ENCODE measurements at places on chromosomes 5 and 9.

- DNase-seq, result no peak
Measured at GRCh38 chr5:121525706-121526105, 326.0 kb upstream of the FTMT start.

GRCh38 chr5:172356047-172356446 lies 72.5 kb upstream of the UBTD2 start:
- DNase-seq, result no peak

- DNase-seq, result no peak
Measured at GRCh38 chr5:159451197-159452052, 121.1 kb upstream of the IL12B start.

DNA sequence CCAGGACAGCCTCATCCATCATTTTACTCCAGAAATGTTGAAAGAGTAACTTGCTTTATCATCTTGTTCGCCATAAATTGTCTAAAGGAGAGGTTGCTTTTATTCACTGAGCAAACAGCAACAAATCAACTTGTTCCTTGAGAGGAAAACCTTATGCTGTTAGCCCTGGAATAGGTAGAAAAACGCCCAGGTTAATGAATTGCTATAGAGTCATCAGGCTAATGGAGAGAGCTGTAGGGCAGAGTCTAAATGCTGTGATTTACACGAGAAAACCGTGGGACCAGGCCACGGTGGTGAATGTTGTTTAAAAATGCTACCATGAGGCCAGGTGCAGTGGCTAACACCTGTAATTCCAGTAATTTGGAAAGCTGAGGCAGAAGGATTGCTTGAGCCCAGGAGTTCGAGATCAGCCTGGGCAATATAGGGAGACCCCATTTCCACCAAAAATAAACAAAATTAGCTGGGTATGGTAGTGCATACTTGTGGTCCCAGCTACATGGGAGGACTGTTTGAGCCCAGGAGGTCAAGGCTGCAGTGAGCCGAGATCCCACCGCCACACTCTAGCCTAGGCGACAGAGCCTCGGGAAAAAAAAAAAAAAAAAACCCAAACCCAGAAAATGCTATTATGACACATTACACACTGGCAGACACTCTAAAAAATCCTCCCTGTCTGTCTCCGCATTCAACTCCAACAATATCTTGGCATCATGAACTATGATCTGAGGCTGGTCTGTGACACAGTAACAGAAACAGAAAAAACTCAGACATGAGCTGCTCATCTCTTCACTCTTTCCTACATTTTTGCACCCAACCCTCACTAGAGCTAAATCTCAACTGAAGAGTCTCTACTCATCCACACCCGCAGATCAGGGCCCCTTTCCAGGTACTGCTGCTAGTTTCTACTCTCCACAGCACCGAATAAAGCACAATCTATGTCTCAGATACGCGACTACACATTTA lies 118.6 kb upstream of the RETREG1 start:
- DNase-seq, result no peak

DNA sequence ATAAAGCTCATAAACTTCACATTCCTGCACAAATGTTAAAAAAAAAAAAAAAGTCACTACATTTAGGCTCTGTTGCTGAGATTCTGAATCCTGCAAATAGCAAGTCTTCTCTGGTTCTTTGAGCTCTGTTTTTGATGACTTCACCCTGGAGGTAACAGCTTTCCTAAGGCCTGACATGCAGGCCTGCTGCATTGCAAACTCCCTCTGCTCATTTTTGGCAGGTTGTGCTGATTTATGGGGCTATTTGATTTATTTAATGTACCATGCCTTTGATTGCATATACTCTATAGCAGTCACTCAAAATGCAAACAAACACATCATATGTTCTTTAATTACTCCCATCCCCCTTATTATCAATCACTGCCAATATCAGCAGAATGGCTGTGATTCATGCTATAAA lies 416.1 kb upstream of the IZUMO3 start:
- no peak for DNase-seq

DNA sequence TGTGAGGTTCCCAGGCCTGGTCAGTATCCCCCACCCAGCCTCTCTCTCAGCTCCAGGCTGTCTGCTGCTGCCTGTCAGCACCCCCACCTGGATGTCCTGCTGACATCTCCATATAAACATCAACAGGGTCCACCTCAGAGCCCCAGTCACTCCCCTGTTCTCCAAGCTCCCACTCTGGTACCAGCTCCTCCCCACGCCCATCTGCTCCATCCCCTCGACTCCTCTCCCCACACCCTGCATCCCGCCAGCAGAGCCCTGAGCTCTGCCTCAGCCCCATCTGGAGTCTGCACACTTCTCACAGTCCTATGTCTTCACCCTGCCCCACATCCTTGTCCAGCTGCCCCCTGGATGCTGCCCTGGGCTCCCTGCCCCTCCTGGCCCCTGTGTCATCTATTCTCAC lies 67.7 kb upstream of the LRRTM2 start:
- DNase-seq, result no peak

DNA sequence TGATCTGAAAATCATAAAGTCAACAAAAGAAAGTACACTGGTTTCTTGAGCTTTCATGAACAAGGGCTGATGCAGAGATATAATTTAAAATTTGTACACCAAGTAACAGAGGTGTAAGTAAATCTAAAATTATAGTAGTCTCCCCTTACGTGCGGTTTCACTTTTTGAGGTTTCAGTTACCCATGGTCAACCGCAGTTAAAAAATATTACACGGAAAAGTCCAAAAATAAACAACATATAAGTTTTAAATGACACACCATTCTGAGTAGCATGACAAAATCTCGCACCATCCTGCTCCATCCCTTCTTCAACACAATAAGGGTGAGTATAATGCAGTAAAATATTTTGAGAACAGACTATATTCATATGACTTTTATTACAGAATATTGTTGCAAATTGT lies 54.4 kb downstream of the AUH start:
- no peak for DNase-seq

- DNase-seq, result no peak
Measured at GRCh38 chr5:154117930-154118329, 72.6 kb upstream of the GALNT10 start.

DNA sequence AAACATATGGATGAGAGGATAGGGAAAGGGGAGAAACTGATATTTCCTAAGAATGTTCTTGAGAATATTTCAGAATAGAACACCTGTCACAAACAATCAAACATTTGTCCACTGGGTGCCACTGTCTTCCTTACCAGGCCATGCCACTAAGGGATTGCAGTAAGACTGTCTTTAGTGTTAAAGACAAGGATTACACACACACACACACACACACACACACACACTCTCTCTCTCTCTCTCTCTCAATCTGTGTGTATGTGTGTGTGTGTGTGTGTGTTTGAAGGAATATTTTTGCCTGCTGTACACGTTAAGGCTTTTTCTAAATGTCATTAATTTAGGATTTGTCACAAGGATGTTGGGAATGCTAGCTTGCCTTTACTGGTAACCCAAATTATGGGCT lies 54.4 kb downstream of the CCDC192 start:
- no peak for DNase-seq

GRCh38 chr5:131274326-131275063 lies 10.6 kb downstream of the CDC42SE2 start:
- no peak for DNase-seq

- DNase-seq, result no peak
Measured at GRCh38 chr9:78601957-78602565, 305.1 kb downstream of the PSAT1 start.

GRCh38 chr5:133957080-133957479 lies 11.3 kb downstream of the C5orf15 start:
- no peak for DNase-seq

DNA sequence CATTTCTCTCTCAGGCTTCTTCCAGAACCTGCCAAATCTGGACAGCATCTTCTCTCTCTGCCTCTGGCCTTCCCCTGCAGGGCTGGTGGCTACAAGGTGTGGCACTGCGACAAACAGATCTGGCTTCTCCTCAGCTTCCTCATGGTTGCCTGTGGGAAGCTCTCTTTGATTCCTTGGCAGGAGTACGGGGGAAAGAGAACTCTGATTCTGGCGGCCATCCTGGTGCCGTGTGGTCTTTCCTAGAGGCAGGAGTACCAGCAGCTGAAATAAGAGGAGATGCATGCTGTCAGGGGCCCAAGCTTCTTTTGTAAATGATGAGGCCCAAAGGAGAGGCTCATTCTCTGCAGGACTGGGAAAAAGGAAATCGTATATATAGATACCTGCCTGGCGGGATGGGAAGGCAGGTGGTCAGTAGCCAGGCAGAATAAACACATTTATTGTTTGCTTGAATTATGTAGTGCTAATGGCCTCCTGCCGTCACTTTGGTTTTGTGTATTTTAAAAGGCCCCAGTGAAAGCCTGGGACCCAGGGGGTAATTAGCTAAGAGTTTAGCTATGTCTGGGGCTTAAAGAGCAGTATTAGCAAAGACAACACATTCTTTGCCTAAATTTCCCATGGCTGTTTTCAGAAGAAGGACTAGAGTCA lies at the start of gene CER1:
Gene CER1 (minus strand): TSS at position 343 of the 645 bp plus-strand sequence. CDS start 61 bp downstream, at position 282.
- DNase-seq, result no peak

DNA sequence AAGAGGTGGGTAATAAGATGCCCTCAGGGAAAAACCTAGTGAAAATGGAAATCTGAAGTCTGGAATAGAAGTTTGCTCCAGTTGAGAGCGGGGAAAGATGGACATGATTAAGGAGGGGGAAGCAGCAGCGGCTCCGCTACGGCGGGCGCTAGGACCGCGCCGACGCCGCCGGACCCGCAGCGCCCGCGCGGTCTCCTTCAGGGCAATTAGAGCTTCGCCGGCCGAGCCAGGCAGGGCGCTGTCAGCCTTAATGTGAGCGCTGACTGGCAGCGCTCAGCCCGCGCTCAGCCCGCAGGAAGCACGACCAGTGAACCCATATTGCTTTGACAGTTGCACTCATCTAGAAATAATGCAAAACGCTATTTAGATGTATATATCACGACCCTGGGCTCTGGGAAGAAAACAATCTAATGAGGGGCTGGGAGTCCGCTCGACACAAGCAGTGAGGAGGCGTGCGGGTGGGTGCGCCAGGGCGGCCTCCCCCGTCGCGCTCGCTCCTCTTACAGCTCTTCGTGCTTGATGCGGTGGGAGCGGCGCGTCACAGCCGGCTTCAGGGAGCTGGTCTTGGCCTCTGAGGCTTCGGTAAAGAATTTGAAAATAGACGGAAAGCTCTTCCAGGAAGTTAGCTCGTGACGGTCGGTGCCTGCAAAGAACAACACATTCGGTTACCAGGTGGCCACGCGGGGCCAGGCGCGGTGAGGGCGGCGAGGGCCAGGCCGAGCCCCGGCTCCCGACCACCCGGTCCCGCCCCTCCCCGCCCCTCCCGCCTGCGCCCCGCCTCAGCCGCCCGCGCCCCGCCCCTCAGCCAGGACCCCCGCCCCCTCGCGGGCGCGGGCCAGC lies 37.7 kb downstream of the NR2F1 start:
- no peak for DNase-seq

- DNase-seq, result no peak
Measured at GRCh38 chr9:92988215-92988768, 41.0 kb downstream of the FGD3 start.

GRCh38 chr9:2497666-2498400 lies 123.8 kb upstream of the VLDLR start:
- no peak for DNase-seq

DNA sequence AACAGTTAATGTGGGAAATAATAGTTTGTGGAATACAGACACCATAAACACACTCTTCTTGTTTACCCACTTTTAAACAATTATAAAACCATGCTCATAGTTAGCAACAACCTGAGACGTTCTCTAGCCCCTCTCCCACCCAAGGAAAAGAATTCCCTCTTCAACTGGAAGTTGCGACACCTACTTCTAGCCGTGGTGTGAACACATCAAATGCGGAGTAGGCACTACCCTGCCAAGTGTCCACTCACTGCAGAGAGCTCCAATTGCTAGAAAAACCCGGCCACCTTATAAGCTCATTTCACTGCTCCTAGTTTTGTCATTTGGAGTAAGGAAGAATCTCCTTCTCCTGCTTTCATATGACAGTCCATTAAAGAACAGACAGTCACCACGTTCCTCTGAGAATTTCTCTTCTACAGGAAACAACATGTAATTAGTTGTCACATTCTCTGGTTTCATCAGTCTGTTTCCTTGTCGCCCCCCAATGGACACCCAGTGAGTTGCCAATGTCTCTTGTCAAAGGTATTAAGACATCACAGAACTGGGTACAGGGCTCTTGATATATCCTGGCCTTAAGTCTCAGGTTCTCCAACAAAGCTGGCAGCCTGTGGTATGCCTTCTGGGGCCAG lies 47.3 kb downstream of the PRLR start:
- no peak for DNase-seq

DNA sequence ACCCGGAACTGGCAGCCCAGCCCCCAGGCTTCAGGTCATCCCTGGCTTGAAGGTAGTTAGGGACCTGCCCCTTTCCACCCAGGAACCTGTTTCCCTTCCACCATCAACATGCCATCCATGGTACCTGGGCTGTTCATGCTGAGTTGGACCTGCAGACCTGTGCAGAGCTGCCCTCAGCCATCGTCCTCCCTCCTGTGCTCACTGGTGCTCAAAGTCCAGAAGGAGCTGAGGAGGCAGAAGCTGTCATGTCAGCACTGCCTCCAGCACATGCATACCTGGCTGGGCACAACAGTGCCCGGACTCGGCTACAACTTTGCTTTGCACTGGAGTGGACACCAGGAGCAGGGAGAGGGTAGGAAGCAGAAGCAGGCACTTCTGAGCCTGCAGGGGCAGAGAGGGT lies 36.2 kb downstream of the BTNL8 start:
- no peak for DNase-seq

- DNase-seq, result no peak
Measured at GRCh38 chr5:80055491-80056170, 20.5 kb downstream of the THBS4 start.

DNA sequence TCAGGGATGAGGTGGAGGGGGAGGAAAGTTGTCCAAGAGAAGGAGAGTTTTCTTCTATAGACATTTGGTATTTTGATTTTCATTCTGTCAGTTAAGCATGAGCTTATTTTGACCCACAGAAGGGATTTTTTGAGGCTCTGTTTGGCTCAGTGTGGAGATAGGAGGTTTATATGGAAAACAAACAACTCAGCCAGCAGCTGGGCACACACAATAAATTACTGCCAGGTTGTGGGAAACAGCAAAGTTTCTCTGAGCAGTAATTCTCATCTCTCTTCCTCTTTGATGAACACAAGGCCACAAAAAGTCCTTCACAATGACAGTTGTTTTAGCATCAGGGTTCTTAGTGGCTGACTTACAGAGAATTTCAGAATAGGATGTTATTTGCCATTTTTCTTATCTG lies 486.1 kb downstream of the KDM4C start:
- no peak for DNase-seq

GRCh38 chr5:16784843-16785791 lies 151.0 kb downstream of the MYO10 start:
- DNase-seq, result no peak

- DNase-seq, result no peak
Measured at GRCh38 chr9:93830606-93831005, 124.5 kb downstream of the BARX1 start.

- no peak for DNase-seq
Measured at GRCh38 chr5:168802337-168802736, 223.2 kb upstream of the PANK3 start.

- no peak for DNase-seq
Measured at GRCh38 chr5:159243385-159243784, 19.7 kb upstream of the UBLCP1 start.

GRCh38 chr9:126173401-126173800 lies 153.2 kb upstream of the MVB12B start:
- DNase-seq, result no peak

- no peak for DNase-seq
Measured at GRCh38 chr9:107925749-107926297, 436.3 kb upstream of the KLF4 start.

GRCh38 chr9:81632599-81632998 lies 56.7 kb downstream of the TLE1 start:
- no peak for DNase-seq

- DNase-seq, result peak; percentile 80
Measured at GRCh38 chr9:129823935-129824601, at the start of gene TOR1A. TOR1A (minus strand) TSS chr9:129824136; CDS start chr9:129824085, 51 bp downstream.

Data from stimulated activated CD8-positive, alpha-beta memory T cell treated with anti-CD3 and anti-CD28 coated beads, Interleukin-4, amount 100 ng/mL, for 4 hours (primary cell).